ENCODE measurements at places on chromosomes 1 and 21. TPM values are rescaled to one million over a fixed set of nuclear protein-coding genes. Genes with fewer than 3 reads are reported as not detected.

DNA sequence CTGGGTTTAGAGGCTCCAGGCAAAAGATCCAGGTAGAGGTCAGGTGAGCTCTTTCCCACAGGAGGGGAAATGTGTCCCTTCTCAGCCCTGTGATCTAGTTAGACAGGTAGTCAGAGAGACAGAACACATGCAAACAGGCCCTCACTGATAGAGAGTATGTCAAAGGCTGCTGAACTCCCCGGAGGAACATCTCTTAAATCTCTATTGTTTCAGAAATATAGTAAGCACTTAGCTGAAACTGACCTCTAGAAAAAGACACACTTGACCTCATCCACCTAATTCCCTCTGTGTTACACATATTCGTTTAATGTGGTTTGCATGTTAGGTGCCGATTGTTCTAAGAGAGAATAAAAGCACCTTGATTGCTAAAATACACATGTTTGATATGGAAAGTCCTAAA lies 23.3 kb downstream of the SUSD4 start:
- no peak overlapping the region for H3K4me3 ChIP-seq
- H3K27me3 ChIP-seq, result no peaks in the 10 kb centered on the region
- no peak overlapping the region for H3K27ac ChIP-seq
- H3K4me1 ChIP-seq, result no peaks in the 10 kb centered on the region
- H3K36me3 ChIP-seq, result no peaks in the 10 kb centered on the region
- no peak for DNase-seq

DNA sequence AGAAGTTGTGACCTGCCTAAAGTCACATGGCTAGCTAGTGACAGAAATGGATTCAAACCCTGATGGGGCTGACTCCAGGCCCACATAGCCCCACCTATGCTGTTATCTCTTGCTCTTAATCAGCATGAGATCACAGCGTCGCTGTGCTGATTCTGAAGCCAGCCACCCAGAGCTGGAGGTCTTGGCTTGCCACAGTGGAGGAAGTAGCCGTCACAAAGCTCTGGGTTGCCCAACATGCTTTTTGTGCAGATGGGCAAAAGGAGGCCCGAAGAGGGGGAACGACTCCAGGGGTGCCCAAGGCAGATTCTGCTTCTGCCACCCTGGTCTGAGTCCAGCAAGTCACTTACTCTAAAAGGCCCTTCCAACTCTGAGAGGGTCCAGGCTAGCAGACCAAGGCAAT lies 14.7 kb upstream of the MFSD2A start:
- no peaks in the 10 kb centered on the region for H3K4me1 ChIP-seq
- DNase-seq, result no peak
- no peaks in the 10 kb centered on the region for H3K36me3 ChIP-seq

DNA sequence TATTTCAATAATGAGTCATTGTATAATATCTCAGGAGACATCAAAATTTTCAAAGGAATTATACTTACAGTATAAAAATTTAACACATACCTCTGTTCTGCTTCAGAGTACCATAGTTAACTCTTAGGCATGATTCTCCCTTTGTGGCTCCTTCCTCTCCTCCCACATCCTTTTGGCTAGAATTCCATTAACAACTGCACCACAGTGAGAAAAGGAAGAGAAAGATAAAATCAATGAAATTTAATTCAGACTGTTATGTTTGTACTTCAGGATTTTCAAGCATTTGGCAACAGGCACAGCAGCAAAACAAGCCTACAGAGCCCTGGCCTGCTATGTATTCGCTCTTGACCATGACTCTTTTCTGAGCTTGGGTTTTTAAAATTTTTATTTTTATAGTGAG lies 57.2 kb upstream of the SGIP1 start:
- H3K36me3 ChIP-seq, result no peaks in the 10 kb centered on the region
- no peaks in the 10 kb centered on the region for H3K4me1 ChIP-seq
- H3K27me3 ChIP-seq, result no peaks in the 10 kb centered on the region
- H3K4me3 ChIP-seq, result no peak overlapping the region

DNA sequence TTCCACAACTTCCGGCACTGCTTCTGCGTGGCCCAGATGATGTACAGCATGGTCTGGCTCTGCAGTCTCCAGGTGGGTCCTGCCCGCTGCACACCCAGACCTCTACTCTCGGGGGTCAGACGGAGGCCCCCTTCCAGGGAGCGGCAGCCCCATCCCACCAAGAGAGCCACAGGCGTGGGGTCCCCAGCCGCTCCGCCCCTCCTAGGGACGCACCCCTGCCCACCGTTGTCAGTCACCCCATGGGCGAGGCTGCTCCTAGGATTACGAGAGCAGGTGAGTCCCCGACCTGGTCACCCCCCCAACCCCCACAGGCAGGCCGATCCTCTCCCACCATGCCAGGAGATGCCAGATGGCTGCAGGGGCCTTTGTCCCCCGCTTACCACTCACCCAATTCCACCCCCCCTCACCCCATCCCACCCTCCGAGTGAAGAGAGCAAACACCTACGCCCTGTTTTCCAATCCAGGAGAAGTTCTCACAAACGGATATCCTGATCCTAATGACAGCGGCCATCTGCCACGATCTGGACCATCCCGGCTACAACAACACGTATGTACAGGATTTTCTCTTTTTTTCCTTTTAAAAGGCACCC lies 107.0 kb downstream of the PDE9A start:
- no peak overlapping the region for H3K27ac ChIP-seq
- DNase-seq, result no peak
- no peaks in the 10 kb centered on the region for H3K4me1 ChIP-seq
- H3K27me3 ChIP-seq, result no peaks in the 10 kb centered on the region
- H3K36me3 ChIP-seq, result no peaks in the 10 kb centered on the region

DNA sequence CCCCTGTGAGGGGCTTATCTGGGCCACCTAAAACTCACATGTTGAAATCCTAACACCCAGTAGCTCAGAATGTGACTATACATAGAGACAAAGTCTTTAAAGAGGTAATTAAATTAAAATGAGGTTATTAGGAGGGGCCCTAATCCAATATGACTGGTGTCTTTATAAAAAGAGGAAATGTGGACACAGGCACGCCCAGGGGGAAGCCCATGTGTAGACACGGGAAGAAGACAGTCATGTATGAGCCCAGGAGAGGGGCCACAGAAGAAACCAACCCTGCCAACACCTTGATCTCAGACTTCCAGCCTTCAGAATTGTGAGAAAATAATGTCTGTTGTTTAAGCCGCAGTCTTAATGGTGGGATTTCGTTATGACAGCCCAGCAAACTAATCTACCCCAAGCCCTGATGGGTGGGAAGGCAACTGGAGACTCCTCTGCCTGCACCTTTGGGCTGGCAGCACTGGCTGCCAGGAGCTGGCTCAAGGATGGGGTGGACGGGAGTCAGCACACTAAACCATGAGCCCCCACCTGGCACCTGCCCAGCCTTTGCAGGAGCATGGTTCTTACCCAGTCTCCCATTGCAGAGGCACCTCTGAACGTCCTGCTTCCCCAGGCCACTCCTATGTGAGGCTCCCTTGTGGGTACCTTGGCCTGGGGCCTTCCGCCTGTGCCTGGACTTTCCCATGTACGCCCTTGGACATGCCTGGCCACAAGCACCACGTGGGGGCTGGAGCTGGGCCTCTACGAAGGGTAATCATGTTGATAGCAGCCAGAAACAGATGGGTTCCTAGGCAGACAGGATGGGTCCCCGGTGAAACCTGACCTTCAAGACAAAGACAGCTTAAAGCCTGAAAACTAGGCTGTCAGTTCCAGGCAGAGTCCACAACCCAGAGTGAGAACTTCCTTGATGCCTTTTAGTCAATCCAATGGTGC lies 57.1 kb upstream of the DMRTB1 start:
- no peaks in the 10 kb centered on the region for H3K36me3 ChIP-seq
- H3K4me3 ChIP-seq, result no peak overlapping the region
- no peak for DNase-seq
- no peaks in the 10 kb centered on the region for H3K4me1 ChIP-seq

DNA sequence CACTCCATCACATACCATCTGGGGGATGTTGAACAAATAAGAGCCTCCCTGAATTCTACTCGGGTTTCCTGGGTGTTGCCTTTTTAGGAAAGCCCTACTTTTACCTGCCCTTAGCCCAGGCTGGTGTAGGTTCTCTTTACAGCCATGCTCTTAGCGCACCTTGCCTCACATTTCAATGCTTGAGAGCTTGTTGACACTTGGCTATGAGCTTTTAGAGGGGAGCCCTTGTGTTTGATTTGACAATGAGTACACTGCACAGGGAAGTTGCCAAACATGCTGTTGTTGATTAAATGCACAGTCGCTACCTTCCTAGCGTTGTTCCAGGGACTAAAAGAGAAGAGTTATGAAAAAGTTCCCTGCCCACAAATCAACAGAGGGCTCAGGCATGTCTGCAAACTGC lies 103.8 kb downstream of the TRABD2B start:
- H3K4me3 ChIP-seq, result no peak overlapping the region
- H3K36me3 ChIP-seq, result no peaks in the 10 kb centered on the region
- no peak overlapping the region for H3K27ac ChIP-seq

DNA sequence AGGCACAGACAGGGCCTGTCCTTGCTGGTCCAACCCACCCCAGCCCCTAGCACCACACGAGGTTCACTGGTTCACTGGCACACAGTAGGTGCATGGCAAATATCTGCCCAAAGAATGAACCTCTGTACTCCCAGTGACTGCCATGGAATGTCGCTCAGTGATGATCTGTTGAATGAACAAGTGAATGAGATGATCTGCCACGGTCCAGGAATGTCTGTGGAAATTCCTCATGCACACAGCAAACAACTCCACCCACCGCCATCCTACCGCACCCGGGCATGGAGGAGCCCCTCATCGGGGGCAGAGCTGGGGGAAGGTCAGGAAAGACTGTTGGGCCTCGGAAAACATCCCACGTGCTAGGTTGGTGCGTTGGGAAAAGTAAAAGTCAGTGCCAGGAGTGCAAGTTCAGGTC lies 1.7 kb downstream of the HSPG2 start:
- peaks cover 12% of the 10 kb centered on the region for H3K4me1 ChIP-seq
- no peaks in the 10 kb centered on the region for H3K36me3 ChIP-seq
- H3K27ac ChIP-seq, result no peak overlapping the region
- H3K4me3 ChIP-seq, result no peak overlapping the region
- DNase-seq, result no peak

DNA sequence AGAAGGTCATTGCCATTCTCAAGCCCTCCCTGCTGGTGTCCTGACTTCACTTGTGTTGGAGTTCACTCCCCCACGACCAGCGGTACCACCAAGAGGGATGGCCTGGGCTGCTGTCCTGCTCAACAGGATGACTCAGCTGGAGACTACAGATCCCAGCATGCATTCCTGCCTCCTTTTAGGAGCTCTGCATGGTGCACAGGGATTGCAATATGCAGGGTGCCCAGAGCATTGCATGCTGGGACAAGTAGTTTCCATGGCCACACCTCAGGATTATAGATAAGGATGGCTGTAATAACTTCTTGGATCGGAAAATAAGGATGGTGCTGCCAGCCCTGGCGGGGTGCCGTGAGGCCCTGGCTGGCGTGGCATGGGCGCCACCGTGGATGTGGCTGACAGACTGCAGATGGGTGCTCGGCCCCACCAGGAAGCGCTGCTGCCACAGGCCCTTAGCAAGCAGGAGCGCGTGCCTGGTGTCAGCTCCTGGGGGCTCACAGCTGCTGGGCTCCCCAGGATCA lies 150.0 kb downstream of the CASZ1 start:
- H3K4me1 ChIP-seq, result no peaks in the 10 kb centered on the region
- H3K27me3 ChIP-seq, result no peaks in the 10 kb centered on the region
- H3K27ac ChIP-seq, result no peak overlapping the region

GRCh38 chr1:172343240-172344160 lies 77.0 kb upstream of the C1orf105 start:
- no peaks in the 10 kb centered on the region for H3K36me3 ChIP-seq
- no peak for DNase-seq
- no peak overlapping the region for H3K4me3 ChIP-seq
- H3K27ac ChIP-seq, result no peak overlapping the region
- no peaks in the 10 kb centered on the region for H3K27me3 ChIP-seq

- DNase-seq, result no peak
- peaks cover 19% of the 10 kb centered on the region for H3K4me1 ChIP-seq
- H3K36me3 ChIP-seq, result no peaks in the 10 kb centered on the region
- H3K27ac ChIP-seq, result no peak within 1 kb of the TSS
- H3K27me3 ChIP-seq, result no peaks in the 10 kb centered on the region
Observed at GRCh38 chr1:43269627-43270375, at the start of gene TMEM125. Gene TMEM125 (plus strand): TSS chr1:43269983. CDS start chr1:43272723, 2,740 bp downstream.

DNA sequence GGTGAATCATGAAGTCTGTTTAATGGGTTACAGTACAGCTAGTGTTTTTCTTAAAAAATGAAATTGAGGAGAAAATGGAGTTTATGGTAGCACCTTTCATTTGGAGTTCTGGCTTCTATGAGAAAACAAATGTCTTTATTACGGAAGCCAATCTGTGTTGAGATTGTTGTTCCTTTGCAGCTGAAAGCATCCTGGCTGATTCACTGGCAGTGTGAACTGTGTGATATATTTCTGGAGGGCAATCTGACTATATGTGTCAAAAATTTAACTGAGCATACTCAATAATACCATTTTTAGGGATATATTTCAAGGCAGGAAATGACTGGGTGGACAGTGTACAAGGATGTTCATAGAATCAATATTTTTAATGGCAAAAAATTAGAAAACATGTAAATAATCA lies 46.6 kb upstream of the LYST start:
- no peak for DNase-seq
- peaks cover 8% of the 10 kb centered on the region for H3K4me1 ChIP-seq
- no peak overlapping the region for H3K4me3 ChIP-seq
- H3K27me3 ChIP-seq, result no peaks in the 10 kb centered on the region

GRCh38 chr1:98422816-98423215 lies 238.7 kb upstream of the SNX7 start:
- no peaks in the 10 kb centered on the region for H3K27me3 ChIP-seq
- H3K4me1 ChIP-seq, result no peaks in the 10 kb centered on the region
- no peak for DNase-seq
- no peak overlapping the region for H3K4me3 ChIP-seq
- no peaks in the 10 kb centered on the region for H3K36me3 ChIP-seq

- no peaks in the 10 kb centered on the region for H3K36me3 ChIP-seq
- H3K27ac ChIP-seq, result no peak overlapping the region
- DNase-seq, result no peak
- no peaks in the 10 kb centered on the region for H3K4me1 ChIP-seq
- no peaks in the 10 kb centered on the region for H3K27me3 ChIP-seq
- no peak overlapping the region for H3K4me3 ChIP-seq
Observed at GRCh38 chr1:215059947-215060346, 22.6 kb upstream of the KCNK2 start.

- H3K36me3 ChIP-seq, result no peaks in the 10 kb centered on the region
- H3K27ac ChIP-seq, result no peak overlapping the region
- no peak for DNase-seq
- no peaks in the 10 kb centered on the region for H3K4me1 ChIP-seq
- no peak overlapping the region for H3K4me3 ChIP-seq
Observed at GRCh38 chr1:157595356-157595755, 2.5 kb downstream of the FCRL4 start.

Gene S1PR1
- 363 TPM for total RNA-seq

Gene CFHR2
- not detected for total RNA-seq

Gene TIPRL
- 23.8 TPM for total RNA-seq

Gene CLDN19
- not detected for total RNA-seq

Gene OR2L8
- total RNA-seq, result 0.69 TPM
